Posterior vena cava (tissue), 2 donors: ENCODE measurements at places on chromosomes 5 and 9. TPM values are rescaled to one million over a fixed set of nuclear protein-coding genes. Genes with fewer than 3 reads are reported as not detected.

The PPP3R2 gene
- total RNA-seq = not detected

The STKLD1 gene
- 0.57 TPM for total RNA-seq

The ADAMTS6 gene
- 14.4 TPM for total RNA-seq

The LAMC3 gene
- not detected for total RNA-seq
